Cardiac muscle cell (in vitro differentiated cells and primary cell): ENCODE measurements at places on chromosomes 7 and 10. TPM values are rescaled to one million over a fixed set of nuclear protein-coding genes. Genes with fewer than 3 reads are reported as not detected.

The MRLN gene
- total RNA-seq = not detected in 2 replicates

The TAS2R39 gene
- not detected in 2 replicates for total RNA-seq

DNA sequence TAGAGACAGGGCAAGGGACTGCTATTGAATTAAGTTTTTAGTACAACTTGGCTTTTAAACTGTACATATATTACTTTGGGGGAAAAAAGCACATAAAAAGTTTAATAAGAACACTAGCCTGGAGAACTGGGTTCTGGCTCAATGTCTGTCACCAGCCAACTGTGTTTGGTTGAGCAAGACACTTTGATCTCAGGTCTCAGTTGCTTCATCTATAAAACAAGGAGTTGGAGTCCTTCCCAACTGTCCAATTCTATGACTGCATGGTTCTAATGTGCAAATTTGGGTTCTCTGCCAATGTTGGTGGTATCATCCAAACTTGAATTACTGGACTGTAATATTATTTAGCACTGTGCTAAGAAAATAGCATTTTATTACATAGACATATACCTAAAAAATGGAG, 50.3 kb downstream of the ATXN7L1 start:
- peak; percentile 59 for DNase-seq

- no peak for DNase-seq
Observed at GRCh38 chr10:90674928-90675327, 182.9 kb downstream of the HTR7 start.

DNA sequence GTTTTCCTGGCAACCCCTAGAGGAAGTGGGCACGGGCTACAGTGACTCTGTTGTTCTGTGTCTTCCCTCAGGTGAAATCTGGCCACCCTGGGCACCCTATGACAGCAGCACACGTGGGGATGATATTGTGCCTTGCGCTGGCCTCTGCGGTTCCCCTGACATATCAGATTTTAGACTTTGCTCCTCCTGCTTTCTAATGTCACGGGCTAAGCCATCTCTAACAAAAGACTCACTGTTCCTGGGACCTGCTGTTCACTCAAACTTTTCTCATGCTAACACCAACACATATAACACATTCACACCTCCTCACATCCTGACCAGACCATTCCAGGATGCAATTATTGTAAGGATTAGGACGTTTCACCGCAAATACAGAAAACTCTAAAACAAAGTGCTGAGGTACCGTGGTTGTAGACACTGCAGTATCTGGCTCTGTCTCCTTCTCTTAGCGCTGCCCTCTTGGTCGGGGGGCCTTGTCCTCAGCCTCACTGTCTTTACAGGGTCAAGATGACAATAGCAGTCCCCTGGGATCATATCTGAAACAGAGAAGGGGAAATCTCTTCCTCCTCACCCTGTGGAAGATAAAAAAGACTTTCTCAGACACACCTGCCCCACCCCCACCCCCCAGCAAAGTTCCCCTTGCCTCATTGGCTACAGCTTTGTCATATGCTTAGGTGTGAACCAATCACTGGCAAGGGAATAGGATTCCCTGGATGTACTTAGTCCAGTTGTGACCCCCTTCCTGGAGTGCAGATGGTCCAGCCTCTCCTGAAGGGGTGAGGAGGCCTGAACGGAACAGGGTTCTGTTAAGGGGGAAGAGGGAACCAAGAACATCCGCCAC, 14.1 kb downstream of the CHN2 start:
- DNase-seq = no peak

GRCh38 chr7:51640841-51641240, 324.2 kb upstream of the COBL start:
- DNase-seq = no peak

GRCh38 chr7:55571511-55572377, 558 bp downstream of the VOPP1 start:
- DNase-seq = peak; percentile 57
